ENCODE measurements at places on chromosomes 12 and 14.

DNA sequence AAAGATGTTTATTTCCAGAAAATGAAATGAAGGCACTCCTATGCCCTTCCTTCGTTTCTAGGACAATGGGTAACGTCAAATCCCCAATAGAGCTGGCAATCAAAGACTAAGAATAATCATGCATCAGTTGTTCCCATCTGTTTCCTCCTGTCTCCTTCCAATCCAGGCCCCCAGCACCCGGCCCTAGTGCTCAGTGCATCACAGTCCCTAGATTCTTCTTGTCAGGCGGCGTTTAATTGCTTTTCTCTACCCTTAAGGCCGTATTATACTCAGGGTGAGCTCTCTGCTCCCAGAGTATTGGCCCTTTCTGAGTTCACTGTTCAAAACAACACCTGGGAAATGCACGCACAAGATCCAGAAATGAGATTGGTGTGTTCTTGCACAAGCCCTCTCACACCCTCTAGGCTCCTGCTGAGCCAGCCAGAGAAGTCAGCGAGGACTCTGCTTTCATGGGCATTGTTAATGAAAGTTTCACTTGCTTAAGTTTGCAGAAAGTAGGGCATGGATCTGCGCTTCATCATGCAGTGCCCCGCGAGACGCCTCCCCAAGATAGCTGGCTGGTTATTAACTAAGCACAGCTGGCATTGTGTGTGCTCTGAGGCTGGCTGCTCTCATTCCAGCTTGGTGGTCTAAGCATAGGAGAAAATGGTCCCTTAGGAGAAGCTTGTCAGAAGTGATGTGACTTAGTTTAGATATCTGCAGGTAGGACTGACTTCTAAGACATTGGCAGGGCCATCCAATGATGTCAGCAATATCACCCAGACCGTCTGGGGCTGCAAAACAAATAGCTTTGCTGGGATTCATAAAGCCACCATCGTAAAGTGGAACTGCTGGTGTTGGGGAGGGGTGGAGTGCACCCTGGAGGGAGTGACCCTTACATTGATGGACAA, 28.7 kb downstream of the CRACR2A start:
- peak; percentile 76 for DNase-seq

GRCh38 chr12:95532851-95533250, 18.4 kb downstream of the USP44 start:
- no peak for DNase-seq

GRCh38 chr12:50005175-50005574, 20.1 kb downstream of the RACGAP1 start:
- DNase-seq, result no peak

GRCh38 chr14:74955229-74956026, at the start of gene PGF:
Gene PGF (minus strand): TSS chr14:74955597. CDS start chr14:74955242, 355 bp downstream.
- DNase-seq, result peak; percentile 29

DNA sequence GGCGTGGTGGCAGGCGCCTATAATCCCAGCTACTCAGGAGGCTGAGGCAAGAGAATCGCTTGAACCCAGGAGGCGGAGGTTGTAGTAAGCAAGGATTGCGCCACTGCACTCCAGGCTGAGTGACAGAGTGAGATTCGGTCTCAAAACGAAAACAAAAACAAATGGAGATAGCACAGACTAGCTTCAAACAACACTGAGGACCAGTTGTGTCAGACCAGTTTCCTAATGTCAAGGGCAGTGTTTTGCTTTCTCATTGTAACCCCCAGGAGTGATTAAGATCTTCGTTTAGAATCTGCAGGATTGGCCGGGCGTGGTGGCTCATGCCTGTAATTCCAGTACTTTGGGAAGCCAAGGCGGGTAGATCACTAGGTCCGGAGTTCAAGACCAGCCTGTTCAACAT, 18.5 kb downstream of the RPGRIP1 start:
- DNase-seq, result no peak

GRCh38 chr12:8890313-8891085, 23.8 kb upstream of the PHC1 start:
- no peak for DNase-seq

DNA sequence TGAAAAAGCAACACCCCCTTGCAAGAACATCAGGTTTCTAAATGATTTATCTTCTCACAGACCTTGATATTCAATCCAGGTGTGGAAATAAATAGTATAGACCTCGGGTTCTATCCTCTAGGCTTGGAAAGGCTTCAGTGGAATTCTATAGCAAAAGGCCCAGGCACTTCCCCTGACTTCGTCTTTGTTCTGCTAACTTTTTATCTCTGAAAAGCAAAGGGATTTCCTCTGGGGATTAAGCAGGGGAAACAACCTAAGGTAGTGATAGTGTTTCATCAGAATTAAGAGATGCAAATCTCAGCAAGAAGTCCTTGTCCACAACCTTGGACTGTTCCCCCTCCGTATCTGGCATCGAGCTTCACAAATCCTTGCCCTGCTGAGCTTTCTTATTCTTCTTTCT, 59.5 kb upstream of the DUSP6 start:
- no peak for DNase-seq

GRCh38 chr12:113130457-113131135, 5.0 kb downstream of the RASAL1 start:
- peak; percentile 45 for DNase-seq

- DNase-seq, result no peak
These were observed 49.5 kb upstream of the PIWIL1 start for GRCh38 chr12:130288206-130288605.
